ENCODE measurements at places on chromosomes 5 and 9. TPM values are rescaled to one million over a fixed set of nuclear protein-coding genes. Genes with fewer than 3 reads are reported as not detected.

- no peak for DNase-seq
Measured at GRCh38 chr9:86626802-86627201, 272.6 kb upstream of the TUT7 start.

DNA sequence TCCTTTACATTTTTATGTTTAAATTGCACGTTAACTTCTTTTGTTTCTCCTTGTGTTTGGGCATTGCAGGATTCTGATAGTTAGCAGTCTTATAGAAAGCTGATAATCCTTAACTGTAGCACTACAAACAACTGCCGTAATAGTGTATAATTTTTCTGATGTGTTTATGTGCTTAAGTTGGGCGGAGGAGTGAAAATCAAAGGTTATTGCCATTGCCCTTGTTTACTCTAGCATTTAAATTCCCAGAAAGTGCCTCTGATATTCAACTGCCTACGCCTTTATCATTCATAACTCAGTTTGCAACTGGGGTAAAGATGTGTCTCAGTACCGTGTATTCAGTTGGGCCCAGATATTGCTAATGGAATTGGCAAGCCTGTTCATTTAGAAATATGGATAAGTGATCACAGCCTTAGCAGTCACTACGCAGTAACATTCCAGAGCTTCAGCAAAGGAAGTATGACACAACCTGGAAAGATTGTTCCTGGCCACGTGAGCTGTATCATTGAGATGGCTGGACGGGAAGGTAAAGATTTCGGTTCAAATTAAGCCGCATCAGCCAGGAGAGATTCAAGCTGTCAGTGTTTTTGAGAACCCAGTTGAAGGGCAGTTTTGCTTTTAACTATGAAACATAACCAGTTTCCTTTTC is 28.1 kb upstream of the LRRTM2 start:
- DNase-seq: no peak

DNA sequence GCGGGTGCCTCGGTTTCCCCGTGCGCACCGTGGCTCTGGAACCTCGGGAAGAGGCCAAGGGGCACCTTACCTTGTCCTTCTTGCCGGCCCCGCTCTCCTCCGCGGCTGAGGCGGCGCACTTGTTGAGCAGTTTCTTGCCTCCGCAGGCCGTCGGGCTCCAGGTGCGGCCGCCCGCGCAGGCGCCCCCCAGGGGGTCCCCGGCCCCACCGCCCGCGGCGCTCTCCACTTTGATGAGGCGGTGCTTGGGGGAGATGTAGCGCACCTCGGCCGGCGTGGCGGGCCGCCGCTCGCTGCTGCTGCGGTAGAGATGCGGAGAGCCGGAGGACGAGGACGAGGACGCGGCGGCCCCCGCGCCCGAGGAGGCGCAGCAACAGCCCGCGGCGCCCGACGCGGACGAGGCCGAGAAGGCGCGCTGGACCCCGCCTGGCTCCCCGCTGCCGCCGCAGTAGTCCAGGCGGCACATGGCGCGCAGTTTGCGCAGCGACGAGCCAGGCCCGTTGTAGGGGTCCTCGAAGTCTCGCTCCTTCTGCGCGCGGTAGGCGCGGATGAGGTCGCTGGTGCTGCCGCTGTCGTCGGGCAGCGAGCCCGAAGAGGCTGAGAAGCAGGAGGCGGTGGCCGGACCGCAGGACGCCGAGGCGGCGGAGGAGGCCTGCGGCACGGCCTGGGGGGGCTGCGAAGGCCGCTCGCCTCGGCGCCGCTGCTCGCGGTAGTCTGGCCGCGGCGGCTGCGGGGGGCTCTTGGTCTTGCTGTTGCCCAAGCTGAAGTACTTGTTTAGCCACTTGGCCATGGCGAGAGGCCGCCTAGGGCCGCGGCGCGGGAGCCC is 957 bp downstream of the SHB start:
- no peak for DNase-seq

- no peak for DNase-seq
Measured at GRCh38 chr9:37421914-37422288, 595 bp upstream of the GRHPR start.

DNA sequence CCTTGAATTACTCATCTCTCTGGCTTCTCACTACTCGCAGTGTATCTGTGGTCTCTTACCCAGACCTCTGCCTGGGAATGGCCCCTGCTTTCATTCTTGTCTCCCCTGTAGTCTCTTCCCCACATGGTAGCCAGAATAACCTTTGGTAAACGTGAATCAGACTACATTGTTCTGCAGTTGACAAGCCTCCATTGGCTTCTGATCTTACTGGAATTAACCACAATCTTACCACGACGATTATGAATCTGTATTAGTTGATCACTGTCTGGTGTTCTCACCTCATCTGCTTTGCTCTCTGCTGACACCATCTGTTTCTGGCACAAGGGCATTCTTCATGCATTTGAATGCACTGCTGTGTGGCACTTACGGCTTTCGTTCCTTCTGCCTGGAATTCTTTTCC is 781.2 kb downstream of the MTRR start:
- peak; percentile 33 for DNase-seq

DNA sequence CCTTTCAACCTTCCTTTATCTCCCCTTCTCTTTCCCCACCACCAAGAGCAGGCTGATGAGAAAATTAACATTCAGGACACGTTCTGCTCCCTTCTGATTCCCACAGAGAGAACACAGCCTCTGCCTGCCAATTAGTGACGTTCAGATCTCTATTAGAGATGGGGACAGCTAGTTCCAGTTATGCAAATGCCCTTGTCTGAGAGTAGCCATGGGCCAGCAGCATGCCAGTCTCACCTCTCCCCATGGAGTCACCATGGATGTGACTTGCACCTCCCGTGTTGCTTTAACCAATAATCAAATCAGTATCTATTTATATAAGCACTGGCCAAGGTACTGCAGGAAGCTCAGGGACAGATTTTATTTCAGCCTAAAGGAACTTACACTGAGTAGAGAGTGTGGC is 61.3 kb downstream of the KCNIP1 start:
- DNase-seq: no peak

DNA sequence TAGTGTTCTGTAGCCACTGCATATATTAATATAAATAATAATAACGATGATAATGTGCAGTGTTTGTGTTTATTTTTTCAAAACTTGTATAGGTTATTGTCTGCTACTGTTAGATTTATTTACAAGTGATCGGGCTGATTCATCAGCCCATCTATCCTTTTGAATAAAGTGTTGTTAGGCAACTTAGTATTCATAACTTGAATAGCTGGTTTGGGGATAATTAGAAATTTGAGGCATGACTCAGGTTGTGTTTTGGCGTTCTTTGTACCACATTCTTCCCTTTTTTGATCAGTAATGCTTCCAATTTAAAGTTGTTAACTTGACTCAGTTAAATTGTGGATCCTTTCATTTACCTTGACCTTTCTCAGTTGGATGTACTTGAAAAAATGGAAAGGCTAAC is 69.7 kb downstream of the FOCAD start:
- DNase-seq: no peak

DNA sequence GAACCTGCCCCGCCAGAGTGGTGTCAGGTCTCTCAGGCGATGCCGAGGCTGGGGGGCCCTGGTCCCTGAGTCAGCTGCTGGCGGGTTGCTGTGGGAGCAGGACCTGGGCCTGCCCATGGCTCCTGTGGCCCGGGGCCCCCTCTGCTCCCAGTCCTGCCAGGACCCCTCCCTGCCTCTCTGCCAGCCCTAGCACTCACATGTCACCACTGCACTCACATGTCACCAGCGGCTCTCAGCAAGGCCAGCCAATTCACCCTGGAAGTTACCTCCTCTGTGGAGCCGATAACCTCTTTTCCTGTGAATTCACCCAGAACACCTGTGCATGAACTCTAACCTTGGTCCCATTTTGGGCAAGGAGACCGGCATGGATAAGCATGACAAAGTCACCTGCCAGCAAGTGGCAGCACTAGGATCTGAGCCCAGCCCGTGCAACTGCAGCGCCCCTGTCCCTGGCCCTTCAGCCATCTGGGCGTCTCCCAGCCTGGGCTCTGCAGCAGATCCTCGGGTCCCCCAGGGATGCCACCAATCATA is 170.2 kb downstream of the GAPVD1 start:
- no peak for DNase-seq

- peak; percentile 34 for DNase-seq
Measured at GRCh38 chr5:53151713-53152458, 42.3 kb upstream of the MOCS2 start.

DNA sequence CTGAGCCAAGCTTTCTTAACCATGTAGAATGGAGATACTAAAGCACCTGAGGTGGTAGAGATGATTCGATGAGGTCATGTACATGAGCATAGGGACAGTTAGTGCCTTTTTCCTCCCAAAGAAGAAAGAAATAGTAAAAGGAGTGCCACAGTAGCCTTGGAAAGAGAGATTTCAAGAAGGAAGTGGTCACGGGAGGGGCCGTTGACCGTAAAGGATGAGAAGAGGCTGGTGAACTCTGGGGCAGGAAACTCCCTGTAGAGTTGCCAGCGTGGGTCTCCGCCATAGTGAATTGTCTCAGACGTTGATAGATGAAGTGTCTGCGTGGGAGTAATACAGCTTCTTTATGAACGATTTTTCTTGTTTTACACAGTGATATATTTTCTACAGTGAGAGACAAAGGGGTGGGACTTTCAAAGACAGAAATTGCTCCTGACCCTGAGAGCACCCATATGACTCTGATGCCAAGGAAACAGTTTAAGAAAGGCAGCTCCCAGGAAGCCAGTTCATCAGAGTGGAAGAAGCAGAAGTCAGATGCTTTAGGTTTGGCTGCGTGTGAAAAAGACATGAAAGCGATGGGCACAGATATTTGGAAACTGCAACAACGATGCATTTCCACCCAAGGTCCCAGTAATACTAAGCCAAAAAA is 41.3 kb downstream of the UGCG start:
- no peak for DNase-seq

- DNase-seq: no peak
Measured at GRCh38 chr9:122228191-122228567, 578 bp downstream of the LHX6 start.

GRCh38 chr5:119318256-119318894 is 37.4 kb upstream of the TNFAIP8 start:
- DNase-seq: no peak

- DNase-seq: peak; percentile 13
Measured at GRCh38 chr5:88836195-88836838, 46.7 kb downstream of the MEF2C start.

The DIMT1 gene
- total RNA-seq: 49.9 TPM

The ADAMTS12 gene
- total RNA-seq: 14.7 TPM

The DIAPH1 gene
- 24.3 TPM for total RNA-seq

The PCDHB8 gene
- 12.7 TPM for total RNA-seq

The DIRAS2 gene
- total RNA-seq: 0.23 TPM

Data from H4 (cell line).